Stimulated activated CD4-positive, alpha-beta T cell treated with anti-CD3 and anti-CD28 coated beads, Interleukin-12 subunit alpha, Interleukin-12 subunit beta, amount 100 ng/mL, for 48 hours (primary cell): ENCODE measurements at places on chromosomes 7 and 10.

DNA sequence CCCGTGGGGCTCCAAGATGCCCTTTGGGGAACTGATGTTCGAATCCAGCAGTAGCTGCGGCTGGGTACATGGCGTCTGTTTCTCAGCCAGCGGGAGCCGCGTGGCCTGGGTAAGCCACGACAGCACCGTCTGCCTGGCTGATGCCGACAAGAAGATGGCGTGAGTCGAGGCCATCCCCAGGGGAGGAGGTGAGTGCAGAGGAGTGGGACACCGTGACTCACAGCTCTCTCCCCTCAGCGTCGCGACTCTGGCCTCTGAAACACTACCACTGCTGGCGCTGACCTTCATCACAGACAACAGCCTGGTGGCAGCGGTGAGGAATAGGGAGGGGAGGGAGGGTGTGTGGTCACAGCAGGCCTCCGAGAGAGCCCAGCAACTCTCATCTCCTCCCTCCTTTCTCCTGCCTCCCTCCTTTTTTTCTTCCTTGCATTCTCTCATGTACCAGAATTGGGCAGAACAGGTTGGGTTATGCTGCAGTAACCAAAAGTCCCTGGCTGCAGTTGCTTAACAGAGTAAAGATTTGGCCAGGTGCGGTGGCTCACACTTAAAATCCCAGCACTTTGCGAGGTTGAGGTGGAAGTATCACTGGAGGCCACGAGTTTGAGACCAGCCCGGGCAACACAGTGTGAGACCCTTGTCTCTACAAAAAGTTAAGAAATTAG, 16.5 kb downstream of the ARPC1B start:
- DNase-seq = no peak

- no peak for DNase-seq
Measured at GRCh38 chr7:77269360-77270093, 69.9 kb upstream of the FGL2 start.

DNA sequence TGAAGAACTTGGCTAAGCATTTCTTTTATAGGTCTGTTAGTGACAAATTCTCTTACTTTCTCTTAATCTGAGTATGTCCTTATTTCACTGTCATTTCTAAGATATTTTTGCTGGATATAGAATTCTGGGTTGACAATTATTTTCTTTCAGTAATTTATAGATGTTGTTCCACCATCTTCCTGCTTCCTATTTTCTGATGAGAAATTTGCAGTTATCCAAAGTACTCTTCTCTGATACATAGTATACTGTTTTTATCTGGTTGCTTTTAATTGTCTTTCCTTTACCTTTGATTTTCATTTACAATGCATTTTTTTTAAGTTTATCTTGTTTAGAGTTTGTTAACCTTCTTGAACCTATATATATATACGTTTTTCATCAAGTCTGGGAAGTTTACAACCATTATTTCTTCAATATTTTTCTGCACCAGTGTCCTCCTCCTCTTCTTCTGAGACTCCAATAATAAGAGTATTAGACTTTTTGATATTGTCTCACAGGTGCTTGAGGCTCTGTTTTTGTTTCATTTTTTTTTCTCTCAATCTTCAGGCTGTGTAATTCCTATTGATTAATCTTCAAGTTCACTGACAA, 101.6 kb upstream of the INSIG1 start:
- no peak for DNase-seq

DNA sequence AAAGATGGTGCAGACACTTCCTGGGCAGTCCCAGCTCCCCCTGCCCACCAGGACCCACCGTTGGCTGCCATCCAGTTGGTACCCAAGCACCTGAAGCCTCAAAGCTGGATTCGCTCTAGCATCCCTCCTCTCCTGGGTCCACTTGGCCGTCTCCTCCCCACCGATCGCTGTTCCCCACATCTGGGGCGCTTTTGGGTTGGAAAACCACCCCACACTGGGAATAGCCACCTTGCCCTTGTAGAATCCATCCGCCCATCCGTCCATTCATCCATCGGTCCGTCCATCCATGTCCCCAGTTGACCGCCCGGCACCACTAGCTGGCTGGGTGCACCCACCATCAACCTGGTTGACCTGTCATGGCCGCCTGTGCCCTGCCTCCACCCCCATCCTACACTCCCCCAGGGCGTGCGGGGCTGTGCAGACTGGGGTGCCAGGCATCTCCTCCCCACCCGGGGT, 14.5 kb upstream of the LIMK1 start:
- no peak for DNase-seq

- DNase-seq = no peak
Measured at GRCh38 chr10:114881901-114882300, 56.1 kb upstream of the TRUB1 start.

DNA sequence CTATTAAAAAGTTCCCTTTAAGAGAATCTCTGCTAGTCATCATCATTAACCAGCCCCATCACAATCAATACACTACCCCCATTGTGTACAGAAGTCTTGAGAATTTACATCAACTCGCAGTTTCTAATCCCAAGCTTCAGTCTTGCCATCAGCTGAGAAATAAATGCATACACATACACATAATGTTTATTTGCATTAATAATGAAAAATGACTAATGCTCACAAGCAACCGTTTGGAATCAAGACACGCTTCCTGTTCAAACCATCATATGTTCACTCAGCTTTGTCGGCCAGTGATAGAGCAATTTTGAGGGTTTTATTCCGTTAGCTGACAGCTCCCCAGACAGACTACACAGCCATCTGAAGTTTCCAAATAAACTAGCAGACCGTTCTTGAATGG, 287.1 kb downstream of the SFMBT2 start:
- no peak for DNase-seq

GRCh38 chr10:116590590-116591444, at the start of gene PNLIPRP1:
Gene PNLIPRP1 (plus strand): TSS chr10:116590959. CDS start chr10:116591130, 171 bp downstream.
- no peak for DNase-seq

GRCh38 chr7:132933072-132933458, 148.8 kb downstream of the CHCHD3 start:
- peak; percentile 4 for DNase-seq

GRCh38 chr10:110822712-110823311, 48.9 kb upstream of the PDCD4 start:
- no peak for DNase-seq

- DNase-seq = no peak
Measured at GRCh38 chr7:19181634-19182033, 36.4 kb upstream of the FERD3L start.

DNA sequence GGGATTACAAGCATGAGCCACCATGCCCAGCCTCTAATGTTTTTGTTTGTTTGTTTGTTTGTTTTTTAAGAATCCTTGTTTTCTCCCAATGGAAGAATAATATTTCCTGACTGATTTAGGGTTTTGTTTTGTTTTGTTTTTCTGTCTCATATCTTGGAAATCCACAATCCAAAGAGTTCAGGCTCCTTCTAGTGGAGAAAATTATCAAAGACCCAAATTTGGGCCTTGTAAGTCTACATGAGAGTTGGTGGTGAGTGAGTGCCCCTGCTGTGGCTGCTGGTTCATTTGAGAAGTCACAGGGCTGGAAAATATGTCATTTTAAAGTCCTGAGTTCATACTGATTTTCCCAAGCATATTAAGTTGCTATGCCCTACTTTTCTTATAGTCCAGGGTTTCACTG, 33.5 kb upstream of the KLHL7 start:
- DNase-seq = no peak

GRCh38 chr10:132667342-132668047, 118.5 kb downstream of the NKX6-2 start:
- DNase-seq = no peak

DNA sequence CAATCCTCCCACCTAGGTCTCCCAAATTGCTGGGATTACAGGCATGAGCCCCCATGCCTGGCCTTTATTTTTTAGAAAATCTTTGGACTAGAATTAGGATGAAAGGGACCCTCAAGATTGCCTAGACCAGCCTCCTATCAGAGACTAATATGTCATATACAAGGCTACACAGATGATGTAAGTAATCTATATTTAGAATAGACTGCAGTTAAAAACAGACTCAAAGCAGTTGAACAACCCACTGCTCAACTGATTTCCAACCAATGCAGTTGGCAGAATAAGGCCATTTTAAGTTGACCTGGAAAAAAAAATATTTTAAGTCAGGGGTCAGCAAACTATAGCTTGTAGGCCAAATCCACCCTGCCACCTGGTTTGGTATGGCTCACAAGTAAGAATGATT, 27.7 kb downstream of the PSPH start:
- DNase-seq = no peak

GRCh38 chr7:18357691-18358090, 137.9 kb upstream of the HDAC9 start:
- DNase-seq = no peak

DNA sequence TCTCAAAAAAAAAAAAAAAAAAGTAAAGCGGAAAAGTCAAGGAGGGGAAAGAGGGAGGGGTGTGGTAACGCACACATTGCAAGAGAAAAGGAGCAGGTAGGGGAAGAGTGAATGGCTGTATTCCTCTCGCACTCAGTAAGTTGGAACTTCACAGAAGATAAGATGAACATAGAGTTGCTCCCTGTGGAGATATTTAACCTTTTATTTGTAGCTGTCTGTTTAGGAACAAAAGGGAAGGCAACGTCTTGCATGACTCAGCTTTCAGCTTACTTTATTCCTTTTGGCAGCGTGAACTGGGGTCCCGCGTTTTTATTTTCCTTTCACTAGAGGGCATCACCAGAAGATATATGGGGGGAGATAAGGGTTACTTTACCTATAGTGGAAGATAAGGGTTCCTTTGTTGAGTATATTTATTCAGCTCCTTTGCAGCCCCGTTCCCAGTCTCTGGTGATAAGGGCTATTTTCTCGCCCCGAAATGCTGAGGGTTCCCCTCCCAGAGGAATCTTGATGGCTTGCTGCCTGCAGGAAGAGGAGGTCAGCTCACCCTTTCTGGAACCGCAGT, 78.5 kb downstream of the APBB1IP start:
- DNase-seq = no peak

DNA sequence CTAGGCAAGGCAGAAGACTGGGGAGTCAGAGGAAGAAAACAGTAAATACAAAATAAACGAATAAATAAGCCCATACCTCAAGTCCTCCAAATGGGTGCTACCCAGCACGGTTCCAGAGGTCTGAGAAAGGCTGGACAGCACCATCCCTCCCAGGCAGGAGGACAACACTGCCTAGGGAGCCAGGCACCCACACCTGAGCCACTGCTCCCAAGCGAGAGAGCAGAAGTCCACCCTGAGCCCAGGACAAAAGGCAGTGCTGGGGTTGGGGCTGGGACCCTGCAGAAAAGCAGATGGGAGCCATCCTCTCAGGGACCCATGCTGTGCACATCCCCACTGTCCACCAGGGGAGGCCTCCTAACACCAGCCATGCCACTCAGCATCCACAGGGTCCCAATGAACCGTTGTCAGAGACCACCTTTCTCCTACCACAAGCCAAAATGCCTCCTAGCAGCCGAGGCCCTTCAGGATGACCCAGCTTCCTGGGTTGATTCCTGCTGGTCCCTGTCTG, 16.2 kb downstream of the GFRA1 start:
- DNase-seq = no peak

DNA sequence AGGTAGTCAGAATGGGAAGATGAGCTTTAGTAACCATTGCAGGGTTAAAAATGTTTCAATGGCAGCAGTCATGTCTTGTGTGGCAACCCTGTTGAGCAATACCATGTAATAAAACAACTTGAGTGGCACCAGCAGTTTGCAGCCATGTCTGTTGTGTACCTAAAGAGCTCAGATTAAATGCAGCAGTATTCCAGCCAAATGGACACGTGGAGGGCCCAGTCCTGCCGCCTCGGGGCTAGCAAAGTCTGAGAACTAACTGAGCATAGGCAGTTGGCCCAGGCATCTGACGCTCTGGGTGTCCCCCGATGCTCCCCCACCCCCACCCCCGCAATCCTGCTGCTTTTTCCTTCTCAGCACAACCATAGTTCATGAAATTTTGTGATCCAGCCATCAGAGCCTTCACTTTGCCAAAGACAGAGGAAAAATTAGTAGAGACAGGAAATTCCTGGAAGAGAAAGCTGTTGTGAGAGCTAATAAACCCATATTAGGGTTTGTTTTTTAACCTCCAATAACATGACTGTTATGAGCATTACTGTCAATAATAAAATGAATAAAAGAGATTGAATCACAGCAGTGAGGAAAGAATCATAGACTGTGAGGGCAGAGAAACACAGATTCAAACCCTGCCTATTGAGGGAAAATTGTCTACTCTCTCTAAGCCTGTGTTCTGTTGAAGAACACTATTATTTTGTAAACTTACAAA, 220.6 kb upstream of the RHOBTB1 start:
- DNase-seq = no peak

GRCh38 chr10:61832866-61833481, 68.5 kb upstream of the ARID5B start:
- no peak for DNase-seq

DNA sequence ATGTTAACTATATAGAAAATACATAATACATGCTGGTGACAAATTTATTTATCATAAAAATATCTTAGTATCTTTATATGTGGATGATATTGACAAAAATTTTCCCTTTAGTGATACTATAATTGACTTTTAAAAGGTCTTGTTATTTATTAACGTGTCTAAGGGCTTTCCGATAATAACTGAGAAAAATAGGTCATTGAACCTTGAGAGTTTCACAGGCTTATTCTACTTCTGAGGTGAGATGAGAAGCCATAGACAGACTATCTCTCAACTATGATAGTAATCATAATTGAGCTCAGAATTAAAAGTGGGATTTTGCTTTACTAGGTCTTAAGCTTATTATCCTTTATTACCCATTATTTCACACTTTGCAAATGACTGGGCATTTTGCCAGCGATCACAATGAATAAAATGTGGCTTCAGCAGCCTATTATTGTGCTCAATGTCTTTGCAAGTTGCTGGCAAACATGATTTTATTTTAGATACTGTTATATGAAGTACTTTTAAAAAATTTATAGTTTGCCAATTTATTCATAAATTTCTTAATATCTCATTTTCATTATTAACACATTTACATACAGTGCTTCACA, 574.5 kb downstream of the ZWINT start:
- DNase-seq = no peak

- DNase-seq = no peak
Measured at GRCh38 chr10:99520040-99520846, 12.5 kb upstream of the NKX2-3 start.

DNA sequence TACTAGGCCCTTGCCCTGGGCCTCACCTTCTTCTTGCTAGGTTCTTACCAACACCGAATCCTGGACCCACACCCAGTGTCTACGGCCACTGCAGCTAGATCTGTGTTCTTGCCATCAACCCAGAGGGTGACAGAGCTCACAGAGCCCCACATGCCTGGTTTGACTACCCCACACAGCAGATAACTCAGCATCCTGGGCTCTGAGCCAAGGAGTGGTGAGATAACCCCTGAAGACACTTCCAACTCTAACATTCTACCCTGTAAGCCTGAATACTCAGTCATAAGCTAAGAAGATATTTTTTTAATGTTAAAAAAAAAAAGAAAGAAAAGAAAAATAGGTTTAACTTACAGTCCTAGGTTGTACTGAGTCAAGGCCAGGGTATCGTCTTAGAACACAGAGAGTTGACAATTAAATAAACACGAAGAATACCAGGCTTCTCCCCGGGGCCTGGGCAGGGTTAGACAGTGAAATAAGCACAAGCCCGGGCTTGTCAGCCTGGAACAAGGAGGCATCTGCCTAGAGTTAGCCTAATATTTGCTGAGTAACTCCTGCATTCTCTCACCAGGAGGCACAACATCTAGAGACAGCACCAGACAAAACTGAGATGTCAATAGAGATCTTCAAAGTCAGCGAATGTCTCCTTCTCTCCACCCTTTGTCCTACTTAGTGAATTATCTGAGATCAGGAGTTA, 556.5 kb upstream of the LRRN3 start:
- DNase-seq = no peak
